Transverse colon (tissue), 4 donors: ENCODE measurements at places on chromosomes 6 and 20. TPM values are rescaled to one million over a fixed set of nuclear protein-coding genes. Genes with fewer than 3 reads are reported as not detected.

DNA sequence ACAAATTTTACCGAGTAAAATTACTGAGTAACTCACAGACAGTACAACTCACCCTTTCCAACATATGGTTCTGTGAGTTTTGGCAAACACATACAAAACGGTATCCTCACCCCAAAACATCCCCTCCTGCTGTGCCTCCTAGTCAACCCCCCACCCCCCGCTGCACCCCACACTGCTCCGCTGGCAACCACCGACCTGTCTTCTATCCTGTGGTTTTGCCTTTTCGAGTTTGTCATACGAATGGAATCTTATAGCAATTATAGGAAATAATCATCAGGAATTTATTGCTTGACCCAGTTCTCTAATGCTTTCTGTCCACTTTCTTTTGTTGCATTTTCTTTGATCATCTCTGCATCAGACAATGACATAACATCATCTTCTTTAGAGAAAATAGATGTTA, 312.3 kb downstream of the KIF16B start:
- H3K27me3 ChIP-seq = no peaks in the 10 kb centered on the region
- DNase-seq = no peak
- H3K4me3 ChIP-seq = no peak overlapping the region
- H3K36me3 ChIP-seq = no peaks in the 10 kb centered on the region
- H3K4me1 ChIP-seq = no peaks in the 10 kb centered on the region

DNA sequence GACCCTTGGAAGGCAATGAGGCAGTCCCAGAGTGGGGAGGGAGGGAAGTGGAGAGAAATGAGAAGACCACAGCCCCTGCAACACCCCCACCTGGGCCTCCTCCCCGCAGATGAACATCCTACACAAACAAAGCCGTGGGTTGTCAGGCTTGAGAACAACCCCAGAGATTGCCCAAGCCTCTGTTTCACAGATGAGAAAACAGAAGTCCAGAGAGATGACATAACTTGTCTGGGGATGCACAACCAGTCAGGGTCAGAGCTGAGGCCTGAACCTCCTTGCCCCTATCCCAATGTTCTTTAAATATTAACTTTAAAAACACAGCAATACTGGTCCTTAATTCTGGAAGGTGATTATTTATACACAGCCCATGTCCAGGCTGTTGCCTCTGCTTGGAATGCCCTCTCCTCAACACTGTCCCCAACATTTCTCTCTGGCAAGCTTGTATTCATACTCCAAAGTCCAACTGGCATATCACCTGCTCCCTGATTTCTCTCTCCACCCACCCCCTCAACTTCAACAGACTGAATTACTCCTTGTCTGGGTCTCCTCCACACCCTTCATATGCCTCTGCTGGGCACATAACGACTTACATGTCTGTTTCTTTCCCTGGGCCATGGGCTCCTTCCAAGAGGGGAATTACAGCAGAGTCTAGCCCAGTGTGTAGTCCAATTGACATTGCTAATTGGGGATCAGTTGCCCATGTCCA, 135.5 kb upstream of the LRFN2 start:
- H3K36me3 ChIP-seq = no peaks in the 10 kb centered on the region
- DNase-seq = no peak
- no peaks in the 10 kb centered on the region for H3K27me3 ChIP-seq
- no peak overlapping the region for H3K27ac ChIP-seq
- H3K4me1 ChIP-seq = no peaks in the 10 kb centered on the region
- no peak overlapping the region for H3K4me3 ChIP-seq

The ARMH2 gene
- not detected for total RNA-seq

DNA sequence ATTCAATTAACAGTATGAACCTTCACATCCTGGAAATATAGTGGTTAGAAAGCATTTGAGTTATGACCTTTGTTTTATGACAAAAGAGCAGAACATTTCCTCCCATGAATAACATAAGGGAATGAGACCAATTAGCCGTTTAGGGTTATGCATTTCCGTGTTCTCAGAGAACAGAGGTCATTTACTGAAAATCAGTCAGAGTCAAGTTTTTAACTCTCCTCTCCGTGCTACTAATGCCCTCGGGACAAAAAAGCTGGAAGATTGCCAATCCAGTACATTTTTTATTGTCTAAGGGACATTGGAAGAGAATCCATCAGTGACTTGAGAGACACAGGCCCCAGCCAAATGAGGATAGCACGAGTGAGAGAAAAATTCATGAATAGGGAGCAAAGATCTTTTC, 632.7 kb downstream of the RFPL4B start:
- H3K4me1 ChIP-seq = peaks cover 39% of the 10 kb centered on the region
- H3K27me3 ChIP-seq = no peaks in the 10 kb centered on the region
- no peaks in the 10 kb centered on the region for H3K36me3 ChIP-seq

GRCh38 chr20:61706259-61706961, 359.3 kb downstream of the TAF4 start:
- no peaks in the 10 kb centered on the region for H3K4me1 ChIP-seq
- no peaks in the 10 kb centered on the region for H3K27me3 ChIP-seq
- H3K4me3 ChIP-seq = no peak overlapping the region
- H3K36me3 ChIP-seq = no peaks in the 10 kb centered on the region
- no peak overlapping the region for H3K27ac ChIP-seq

- no peaks in the 10 kb centered on the region for H3K36me3 ChIP-seq
- H3K4me1 ChIP-seq = peaks cover 3% of the 10 kb centered on the region
- no peak for DNase-seq
- H3K4me3 ChIP-seq = no peak overlapping the region
- no peak overlapping the region for H3K27ac ChIP-seq
These were observed 126.6 kb upstream of the SALL4 start for GRCh38 chr20:51928931-51929330.

The DEF6 gene
- 4.2 TPM for total RNA-seq

DNA sequence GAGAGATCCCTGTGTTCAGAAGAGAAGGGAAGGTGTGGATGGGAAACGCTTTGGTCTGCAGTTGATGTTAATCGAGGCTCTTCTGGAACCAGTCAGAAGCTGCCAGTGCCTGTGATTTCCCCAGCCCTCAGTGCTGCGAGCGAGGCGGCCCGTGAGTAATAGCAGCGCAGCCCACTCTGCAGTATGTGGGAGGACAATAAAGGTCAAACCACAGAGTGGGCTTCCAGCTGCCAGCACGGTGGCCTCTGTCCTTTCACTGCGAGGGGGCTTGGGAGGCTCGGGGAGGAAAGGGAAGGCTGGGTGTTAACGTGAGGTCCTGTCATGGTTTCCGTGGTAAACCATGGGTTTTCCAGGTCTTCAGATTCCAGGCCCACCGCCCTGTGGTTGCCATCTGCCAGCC, 32.3 kb upstream of the TAGAP start:
- no peaks in the 10 kb centered on the region for H3K4me1 ChIP-seq
- no peaks in the 10 kb centered on the region for H3K27me3 ChIP-seq
- H3K4me3 ChIP-seq = no peak overlapping the region

GRCh38 chr20:45853484-45853883, 3.7 kb downstream of the ACOT8 start:
- no peaks in the 10 kb centered on the region for H3K27me3 ChIP-seq
- DNase-seq = no peak
- peaks cover 7% of the 10 kb centered on the region for H3K36me3 ChIP-seq
- peaks cover 19% of the 10 kb centered on the region for H3K4me1 ChIP-seq

GRCh38 chr20:2692886-2693285, 306 bp downstream of the EBF4 start:
- H3K4me1 ChIP-seq = peaks cover 20% of the 10 kb centered on the region
- H3K36me3 ChIP-seq = no peaks in the 10 kb centered on the region
- no peak overlapping the region for H3K27ac ChIP-seq

The CST4 gene
- not detected for total RNA-seq

DNA sequence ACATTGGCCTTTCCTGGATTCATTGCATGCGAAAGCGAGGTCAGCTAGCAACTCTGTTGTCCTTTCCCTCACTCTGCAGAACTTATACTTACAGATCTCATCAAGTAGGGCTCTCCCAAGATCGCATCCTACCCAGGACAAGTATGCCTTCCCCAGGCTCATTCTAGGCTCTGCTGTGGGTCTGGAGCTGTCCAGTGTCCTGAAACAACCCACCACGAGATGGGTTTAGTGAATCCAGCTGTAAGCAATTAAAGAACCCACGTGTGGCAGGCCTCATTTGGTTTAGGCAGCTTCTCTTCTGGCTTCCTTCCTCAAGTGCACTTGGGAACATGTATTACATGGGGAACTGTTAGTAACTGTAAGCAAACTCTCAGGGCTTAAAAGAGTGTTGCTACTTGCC, 406.5 kb upstream of the CHD6 start:
- no peak overlapping the region for H3K27ac ChIP-seq
- no peak overlapping the region for H3K4me3 ChIP-seq
- no peak for DNase-seq
- H3K4me1 ChIP-seq = no peaks in the 10 kb centered on the region
- H3K27me3 ChIP-seq = no peaks in the 10 kb centered on the region

- H3K4me1 ChIP-seq = peaks cover 22% of the 10 kb centered on the region
- peak overlapping the region; percentile 94 for H3K27ac ChIP-seq
- DNase-seq = no peak
- no peak overlapping the region for H3K4me3 ChIP-seq
- peaks cover 23% of the 10 kb centered on the region for H3K27me3 ChIP-seq
These were observed 100.0 kb downstream of the OR2B2 start for GRCh38 chr6:27812078-27812804.

DNA sequence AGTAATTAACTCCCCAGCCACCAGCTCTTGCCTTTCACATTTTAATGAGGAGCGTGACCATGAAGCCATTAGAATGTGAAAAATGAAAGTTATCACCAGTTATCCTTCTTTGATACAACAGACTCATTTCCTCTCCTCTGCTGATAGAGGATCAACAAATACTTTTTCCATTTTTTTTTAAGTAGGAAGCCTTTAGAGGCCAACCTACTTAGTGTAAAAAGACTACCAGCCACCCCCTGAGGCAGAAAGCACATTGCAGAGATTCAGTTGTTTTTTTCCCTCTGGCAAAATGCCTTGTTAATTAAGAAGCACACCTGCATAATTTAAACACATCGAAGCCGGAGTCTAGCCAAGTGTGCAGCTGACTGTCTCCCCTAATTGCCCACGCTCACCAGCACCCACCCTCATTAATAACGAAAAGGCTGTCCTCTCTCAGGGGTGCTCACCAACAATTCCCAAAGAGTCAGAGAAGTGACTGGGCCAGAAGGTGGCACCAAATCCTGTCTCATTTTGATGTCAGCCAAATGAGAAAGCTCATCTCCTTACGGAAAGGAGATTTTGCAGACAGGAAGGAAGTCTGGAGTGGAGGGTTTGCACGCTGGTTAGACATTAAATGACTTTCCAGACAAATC, 60.9 kb upstream of the MC3R start:
- no peak overlapping the region for H3K4me3 ChIP-seq
- H3K27me3 ChIP-seq = no peaks in the 10 kb centered on the region
- no peak overlapping the region for H3K27ac ChIP-seq
- H3K4me1 ChIP-seq = no peaks in the 10 kb centered on the region

GRCh38 chr6:111871207-111871606, 2.0 kb downstream of the FYN start:
- peaks cover 49% of the 10 kb centered on the region for H3K27me3 ChIP-seq
- peak overlapping the region; percentile 82 for H3K4me3 ChIP-seq
- no peak for DNase-seq
- peaks cover 13% of the 10 kb centered on the region for H3K4me1 ChIP-seq
